Mesendoderm (in vitro differentiated cells): ENCODE measurements at places on chromosomes 16 and 17.
A peak's percentile ranks its signal among the peaks of the same experiment; 100 is the strongest.

DNA sequence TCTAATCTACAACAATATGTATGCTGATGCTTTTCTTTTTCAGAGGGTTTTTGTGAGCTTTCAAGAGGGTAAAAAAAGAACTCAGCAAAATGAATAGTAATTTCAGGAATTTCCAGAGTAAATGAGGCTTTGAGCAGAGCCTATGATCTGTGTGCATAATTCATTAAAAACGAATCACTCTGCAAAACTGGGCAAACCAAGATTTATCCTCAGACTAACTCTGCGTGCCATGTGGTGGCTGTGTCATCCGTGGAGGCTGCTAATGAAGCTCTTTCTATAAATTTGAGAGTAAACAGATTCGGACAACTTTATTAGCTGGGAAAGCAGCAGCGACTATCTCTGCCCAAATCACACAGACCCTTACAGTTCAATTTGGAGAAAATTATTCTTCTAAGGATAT lies 83.8 kb downstream of the FOXL1 start:
- no peak for DNase-seq

- no peak for DNase-seq
Measured at GRCh38 chr16:48082516-48082915, 73.3 kb downstream of the ABCC12 start.

DNA sequence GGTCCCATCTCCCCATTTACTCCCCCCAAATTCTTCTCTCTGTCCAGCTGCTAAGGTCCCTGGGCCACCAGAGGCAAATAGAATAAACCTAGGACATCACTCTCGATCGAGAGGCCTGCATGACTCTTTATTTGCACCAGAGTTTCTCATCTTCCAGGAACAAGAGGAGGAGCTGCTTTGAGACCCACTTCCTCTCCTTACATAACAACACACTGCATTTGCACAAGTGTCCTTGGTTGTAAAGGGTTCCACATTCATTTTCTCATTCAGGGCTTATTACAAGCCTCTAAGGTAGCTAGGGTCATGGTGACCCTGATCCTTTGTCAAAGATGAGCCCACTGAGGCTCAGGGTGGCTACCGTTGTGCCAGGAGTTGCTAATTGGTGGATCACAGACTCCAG lies 38.1 kb upstream of the RHOT1 start:
- no peak for DNase-seq

DNA sequence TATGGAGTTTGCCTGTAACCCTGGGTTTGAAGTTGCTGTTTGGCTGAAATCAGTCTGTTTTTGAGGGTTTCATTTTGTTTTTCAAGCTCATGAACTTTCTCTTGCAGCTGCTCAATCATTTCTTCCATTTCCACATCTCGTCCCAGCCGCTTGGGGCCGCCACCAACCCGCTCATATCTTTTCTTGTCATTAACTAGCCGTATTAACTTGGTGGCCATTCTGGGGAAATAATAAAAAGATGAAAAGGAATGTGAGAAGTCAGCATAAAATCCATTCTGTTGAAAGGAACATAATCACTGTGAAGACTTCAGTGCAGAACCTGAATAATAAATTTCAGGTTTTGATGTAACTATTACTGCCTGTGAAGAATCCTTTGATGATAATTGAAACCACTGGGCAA lies 11.5 kb downstream of the RPGRIP1L start:
- DNase-seq: peak; percentile 55

DNA sequence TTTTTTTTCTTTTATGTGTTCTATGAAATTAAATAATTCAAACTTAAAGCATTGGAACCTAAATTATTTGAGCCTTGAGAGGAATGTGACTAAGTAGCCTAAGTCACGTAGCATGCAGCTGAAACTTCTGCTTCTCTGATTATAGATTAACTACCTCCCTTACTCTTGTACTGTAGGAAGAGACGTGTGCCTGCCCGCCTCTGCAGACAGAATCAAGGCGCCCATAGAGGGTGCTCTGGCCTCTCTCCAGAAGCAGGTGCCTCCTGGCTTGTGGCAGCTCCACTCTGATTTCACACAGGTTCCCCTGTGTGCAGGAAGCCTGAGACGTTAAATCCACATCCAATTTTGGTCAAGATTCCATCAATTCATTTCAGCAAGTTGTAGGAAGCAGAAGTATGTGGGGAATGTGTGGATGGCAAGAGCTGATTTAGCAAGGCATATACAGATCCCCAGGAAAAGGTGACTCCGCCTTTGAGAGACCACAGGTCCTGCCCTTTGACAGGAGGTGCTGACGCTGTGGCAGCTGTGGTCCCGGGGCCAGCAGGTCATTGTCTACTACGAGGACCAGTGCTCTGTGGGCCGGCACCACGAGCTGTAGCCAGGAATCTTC lies 1418.8 kb downstream of the CDH11 start:
- DNase-seq: peak; percentile 38

DNA sequence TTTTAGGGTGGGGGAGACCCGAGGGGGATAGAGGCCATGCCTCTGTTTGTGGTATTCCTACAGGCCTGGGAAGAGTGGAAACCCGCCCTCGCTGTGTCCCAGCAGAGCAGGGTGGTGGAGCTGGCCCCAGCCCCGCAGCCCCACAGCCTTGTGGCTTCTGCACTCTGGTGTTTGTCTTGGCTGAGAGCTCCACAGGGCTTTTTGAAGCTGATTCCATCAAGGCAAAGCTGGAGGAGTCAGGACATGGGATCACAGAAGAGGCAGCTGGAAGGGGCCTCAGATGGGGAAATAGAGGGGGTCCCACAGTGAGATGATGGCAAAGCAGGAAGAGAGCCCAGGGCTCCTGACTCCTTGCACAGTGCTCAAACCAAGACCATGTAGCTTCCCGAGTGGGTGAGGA lies 5.0 kb upstream of the WFIKKN2 start:
- DNase-seq: no peak

DNA sequence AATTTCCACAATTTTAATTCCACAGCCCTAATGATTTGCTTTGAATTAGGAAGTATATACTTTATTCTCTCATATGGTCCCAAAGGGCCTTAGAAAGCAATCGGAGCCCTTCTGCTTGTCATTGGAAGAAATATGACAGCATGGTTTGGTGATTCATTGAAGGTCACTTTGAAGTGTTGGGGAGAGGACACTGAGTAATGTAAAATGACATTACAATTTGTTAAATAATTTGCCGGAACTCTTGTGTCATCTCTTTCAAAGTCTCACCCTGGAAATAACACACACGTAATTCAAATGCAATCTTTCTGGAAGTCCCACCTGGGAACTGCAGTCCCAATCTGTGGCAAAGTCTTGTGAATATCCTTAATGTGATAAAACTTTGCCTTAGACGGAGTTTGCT lies 59.8 kb downstream of the BMERB1 start:
- no peak for DNase-seq

- peak; percentile 73 for DNase-seq
Measured at GRCh38 chr16:8720080-8720966, 45.9 kb downstream of the ABAT start.
